ENCODE measurements at places on chromosomes 3 and 15.

- no peak for DNase-seq
Measured at GRCh38 chr15:67818464-67818863, 6.8 kb upstream of the SKOR1 start.

DNA sequence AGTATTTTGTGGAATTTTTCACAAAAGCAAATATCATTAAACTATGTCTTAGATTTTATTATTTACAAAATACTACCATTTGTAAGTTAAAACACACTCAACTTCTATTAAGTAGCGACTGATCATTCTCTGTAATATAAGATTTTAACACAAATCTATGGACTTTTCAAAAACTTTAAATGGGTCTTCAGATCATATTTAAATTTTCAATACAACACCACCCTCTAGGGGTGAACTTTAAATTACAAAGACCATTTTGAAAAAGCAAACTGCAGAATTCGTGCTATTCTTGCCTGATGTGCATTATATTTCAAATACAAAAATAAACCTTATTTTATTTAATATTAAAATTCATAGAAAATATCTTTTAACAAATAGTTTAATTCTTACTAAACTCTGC lies 8.2 kb upstream of the VGLL4 start:
- no peak for DNase-seq

DNA sequence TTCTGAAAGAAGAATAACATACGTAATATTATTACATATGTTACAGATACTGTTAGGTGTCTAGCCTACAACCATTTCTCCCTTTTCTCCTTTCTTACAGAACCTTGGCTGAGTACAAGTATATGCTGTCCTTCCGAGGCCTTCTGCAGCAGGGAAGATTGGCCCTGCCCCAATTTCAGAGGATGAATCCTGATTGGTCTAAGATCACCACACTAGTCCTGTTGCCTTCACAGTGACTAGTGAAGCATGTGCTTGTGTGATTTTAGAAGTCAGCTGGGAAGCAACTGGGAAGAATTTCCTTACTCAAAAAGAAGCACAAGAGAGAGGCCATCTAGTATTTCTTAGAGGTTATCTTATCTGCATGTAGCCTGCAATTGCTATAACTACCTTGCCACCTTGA lies 30.6 kb upstream of the MECOM start:
- no peak for DNase-seq

DNA sequence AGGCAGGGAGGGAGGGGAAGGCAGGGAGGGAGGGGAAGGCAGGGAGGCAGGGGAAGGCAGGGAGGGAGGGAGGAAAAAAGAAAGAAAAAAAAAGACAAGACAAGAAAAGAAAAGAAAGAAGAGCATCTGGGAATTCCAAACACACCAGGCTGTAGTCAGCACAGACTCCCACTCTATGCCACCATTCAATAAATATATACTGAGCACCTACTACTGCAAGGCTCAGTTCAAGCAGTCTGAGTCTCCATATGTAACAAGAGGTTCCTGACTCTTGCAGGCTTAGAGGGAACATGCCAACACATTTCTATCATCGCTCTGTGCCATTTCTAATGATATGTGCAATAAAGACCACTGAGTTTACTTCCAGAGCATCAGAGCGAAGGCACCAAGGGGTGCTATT lies 47.7 kb downstream of the ANXA2 start:
- no peak for DNase-seq

- no peak for DNase-seq
Measured at GRCh38 chr3:124767264-124767663, 37.0 kb downstream of the UMPS start.

DNA sequence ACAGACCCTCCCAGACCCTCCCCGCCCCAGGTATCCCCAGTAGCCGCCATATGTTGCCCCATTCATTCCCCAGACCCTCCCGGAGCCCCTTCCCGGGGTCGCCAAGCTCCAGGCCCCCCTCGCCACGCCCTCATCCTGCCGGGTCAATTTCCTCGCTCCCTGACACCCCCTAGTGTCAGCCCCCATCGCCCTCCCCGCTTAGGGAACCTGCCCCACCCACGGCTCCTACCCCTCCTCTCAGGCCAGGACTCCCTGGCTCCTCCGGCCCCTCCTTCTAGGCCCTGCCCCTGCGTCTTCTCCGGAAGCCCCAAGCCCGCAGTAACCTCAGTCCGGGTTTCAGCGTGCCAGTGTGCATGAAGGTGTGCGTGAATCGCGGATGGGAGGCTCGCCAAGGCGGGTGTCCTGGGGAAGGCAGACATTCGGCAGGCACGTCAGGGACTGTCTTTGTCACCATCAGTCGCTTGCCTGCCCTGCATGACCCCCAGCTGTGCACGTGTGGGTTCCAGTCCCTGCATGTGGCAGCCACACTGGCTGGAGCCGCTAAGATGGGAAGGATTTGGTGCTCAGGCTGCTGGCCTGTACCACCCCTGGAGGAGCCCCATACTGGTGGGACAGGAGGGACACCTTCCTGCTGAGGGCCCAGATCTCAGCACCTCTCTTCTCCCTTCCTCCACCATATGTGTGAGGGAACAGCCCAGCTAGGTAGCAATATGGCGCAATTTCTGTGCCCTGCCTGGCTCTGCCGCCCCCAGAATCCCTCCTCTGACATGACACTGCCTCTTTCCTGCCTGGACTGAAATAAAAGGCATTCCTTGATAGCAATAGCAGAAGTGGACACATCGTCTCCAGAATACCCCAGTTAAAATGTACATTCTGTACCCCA lies 693 bp downstream of the DISP2 start:
- peak; percentile 58 for DNase-seq
